ENCODE measurements at places on chromosomes 7 and 10.

GRCh38 chr7:139902436-139903102 lies 73.5 kb downstream of the TBXAS1 start:
- DNase-seq, result no peak

- DNase-seq, result no peak
Observed at GRCh38 chr10:10798102-10798863, 219.4 kb upstream of the CELF2 start.

DNA sequence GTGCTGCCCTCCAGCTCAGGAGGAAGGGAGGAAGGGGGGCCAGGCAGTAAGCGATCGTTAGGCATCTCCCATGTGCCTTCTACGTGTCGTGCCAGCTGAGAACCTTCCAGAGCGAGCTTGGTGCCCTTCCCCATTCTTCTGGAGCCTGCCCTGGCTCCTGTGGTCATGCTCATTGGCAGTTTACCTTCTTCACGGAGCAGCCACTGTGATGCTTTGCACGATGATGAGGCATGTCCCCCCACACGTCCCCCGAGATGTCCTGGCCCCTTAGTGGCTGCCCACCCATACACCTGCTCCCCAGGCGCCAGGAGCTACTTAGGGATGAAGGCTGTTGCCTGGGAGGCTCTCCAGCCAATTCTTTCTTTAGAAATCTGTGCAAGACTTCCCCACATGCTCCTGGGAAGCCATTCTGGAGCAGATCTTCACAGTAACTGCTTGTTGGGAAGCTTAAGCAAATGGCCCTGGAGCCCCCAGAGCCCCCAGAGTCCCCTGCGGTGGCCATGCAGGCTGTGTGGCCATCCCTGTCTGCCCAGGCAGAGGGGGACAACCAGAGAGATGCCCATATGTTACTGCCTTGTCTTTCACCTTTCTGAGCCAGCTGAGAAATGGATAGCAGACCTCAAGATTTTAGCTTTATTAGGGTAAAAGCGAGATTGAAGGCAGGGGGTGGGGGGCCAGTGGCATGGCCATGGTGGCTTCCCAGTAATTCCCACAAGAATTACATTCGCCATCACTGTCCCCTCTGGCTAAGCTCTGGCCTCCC lies 199.0 kb downstream of the EBF3 start:
- DNase-seq, result no peak

DNA sequence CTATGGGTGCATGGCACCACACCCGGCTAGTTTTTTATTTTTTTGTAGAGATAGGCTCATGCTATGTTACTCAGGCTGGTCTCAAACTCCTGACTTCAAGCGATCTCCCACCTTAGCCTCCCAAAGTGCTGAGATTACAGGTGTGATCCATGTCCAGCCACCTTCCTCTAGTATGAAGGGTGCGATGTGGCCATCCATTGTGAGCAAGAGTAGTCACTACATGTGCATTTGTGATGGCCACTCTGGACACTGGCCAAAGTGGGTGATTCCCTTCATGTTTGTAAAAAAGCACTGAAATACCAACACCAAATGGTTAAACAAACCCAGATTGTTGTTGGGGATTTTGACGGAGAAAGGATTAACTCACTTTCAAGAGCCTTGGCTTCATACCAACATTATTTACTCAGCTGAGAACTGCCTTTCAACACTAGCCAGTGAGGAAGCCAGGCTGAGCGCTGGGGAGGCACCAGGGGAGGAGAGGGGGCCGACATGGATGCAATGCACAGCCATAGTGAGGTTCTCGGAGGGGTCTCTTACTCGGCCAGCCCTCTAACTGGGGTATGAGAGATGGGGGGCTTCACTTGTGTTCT lies 198.1 kb upstream of the LYZL2 start:
- no peak for DNase-seq

DNA sequence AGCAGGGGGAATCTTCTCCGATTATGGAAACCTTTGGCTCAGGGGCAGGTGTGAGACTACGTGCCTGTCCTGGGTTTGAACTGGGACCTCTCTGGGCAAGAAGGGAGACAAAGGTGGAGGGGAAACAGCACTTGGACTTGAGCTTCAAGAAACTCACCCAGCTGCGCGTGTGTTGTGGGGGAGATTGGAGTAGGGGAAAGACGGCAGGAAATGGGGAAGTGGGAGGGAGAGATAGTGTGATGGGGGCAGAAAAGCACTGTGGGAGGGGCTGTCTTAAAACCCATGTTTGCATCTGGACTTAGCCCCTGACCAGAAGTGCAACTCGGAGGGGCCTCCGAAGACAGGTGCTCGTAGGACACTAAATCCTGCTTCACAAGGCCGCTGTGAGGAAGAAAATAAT lies 107.0 kb downstream of the HIP1 start:
- no peak for DNase-seq
